ENCODE measurements at places on chromosomes 12 and 14.

GRCh38 chr12:7431993-7432685, 11.8 kb downstream of the CD163L1 start:
- no peak for DNase-seq

DNA sequence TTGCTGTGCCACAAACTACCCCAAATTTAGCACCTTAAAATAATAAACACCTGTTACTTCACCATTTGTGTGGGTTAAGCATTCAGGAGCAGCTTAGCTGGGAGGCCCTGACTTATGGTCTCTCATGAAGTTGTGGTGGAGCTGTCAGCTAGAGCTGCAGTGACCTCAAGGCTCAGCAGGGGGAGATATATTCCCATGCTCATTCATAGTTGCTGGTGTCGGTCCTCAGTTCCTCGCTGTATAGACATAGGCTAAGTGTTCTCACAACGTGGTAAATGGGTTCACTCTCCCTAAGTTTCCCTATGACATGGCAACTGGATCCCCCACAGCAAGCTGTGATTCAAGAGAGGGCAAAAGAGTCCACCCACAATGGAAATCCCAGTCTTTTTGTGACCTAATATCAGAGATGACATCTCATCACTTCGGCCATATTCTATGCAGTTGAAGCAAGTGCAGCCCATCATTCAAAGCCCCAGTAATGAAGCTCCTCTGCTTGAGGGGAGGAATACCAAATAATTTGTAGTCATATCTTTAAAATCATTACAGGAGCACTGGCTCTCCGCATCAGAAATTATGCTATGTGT, 41.1 kb downstream of the PRB3 start:
- DNase-seq: peak; percentile 22

GRCh38 chr12:111022386-111022785, 102.0 kb upstream of the MYL2 start:
- DNase-seq: no peak

- no peak for DNase-seq
Measured at GRCh38 chr12:23611320-23611719, 338.1 kb downstream of the SOX5 start.

DNA sequence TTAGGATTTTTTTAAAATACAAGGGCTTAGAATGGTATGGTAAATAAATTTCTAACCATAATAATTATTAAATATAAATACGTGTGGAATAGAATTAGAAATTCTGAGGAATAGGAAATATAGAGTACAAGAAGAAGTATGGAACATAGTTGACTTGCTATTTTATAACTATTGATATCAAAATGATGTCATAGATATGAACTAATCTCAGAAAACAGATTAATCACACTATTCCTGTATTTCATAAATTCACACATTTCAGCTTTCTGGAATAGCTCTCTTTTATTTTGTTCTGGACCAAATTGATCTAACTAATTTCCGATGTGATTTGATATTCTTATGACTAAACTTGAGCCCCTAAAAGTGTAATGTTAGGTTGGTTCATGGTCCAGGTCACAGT, 237.2 kb upstream of the NPAS3 start:
- DNase-seq: no peak

GRCh38 chr12:20024194-20024593, 344.1 kb upstream of the PDE3A start:
- no peak for DNase-seq

GRCh38 chr12:131929581-131930456, 743 bp downstream of the PUS1 start:
- DNase-seq: peak; percentile 49

DNA sequence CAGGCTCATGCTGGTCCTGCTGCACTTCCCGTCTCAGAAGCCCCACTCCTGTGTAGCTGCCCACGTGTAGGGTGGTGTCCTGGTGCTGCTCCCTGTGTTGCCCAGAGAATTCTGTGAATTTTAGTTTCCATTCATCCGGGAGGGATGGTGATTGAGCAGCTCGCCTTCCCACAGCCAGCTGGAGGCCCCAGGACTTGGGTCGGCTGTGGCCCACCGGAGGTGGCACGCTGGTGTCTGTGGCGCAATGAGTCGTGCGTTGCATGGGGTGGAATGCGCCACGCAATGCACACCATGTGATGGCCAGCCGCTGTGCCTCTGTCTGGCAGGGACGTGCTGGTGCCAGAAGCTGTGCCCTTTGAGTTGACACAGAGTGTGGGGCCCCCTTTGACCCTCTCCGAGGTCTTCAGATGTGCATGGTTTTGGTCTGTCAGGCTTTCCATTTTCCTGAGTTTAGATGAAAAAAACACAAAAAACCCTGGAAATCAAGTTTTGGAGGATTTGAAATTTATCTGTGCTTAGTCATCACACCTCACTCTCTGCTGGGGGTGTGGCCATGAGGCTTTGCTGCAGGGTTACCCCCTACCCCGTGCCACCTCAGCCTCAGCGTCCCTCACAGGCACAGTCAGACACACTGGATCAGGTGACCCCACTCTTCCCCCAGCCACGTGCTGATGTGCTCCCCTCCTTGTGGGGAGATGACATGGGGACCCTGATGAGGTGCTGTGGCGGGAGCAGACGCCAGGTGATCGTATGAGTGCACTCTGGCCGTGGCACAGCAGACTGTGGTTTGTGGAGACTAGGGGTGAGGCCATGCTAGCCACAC, 64.6 kb downstream of the EP400 start:
- no peak for DNase-seq

DNA sequence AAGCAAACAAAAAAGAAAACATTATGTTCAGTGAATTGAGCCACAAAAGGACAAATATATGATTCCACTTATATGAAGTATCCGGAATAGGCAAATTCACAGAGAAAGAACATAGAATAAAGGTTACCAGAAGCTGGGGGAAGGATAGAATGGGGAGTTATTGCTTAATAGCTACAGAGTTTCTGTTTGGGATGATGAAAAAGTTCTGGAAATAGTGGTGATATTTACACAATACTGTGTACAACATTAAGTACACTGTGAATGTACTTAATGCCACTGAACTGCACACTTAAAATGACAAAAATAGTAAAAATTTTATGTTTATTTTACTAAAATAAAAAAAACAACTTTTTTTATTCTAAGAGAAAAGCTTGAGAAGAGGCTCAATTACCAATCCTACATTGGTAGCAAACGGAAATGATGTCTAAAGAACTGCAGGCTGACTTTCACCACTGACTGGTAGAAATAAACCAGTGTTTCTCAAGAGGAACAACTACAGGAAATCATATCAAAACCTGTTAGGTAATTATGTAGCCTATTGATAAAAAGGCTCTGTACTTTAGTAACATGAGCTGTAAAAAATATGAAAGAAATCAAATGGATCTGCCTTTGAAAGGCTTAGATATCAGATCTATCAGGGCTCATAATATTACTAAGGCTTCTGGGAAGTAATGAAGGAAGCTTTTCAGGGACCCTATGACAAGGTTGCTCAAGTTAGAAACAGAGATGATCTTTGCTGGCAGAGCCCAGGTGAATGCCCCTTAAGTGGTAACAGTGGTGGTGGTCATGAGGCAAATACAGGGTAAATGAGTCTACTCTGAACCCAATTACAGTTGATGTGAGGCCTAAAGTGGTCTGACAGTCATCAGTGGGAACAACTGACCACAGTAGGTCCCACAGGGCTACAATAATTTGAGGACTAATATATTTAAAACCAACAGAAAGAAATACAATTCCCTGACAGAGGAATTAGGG, 41.3 kb downstream of the BAZ1A start:
- no peak for DNase-seq

GRCh38 chr14:25759256-25759655, 709.3 kb upstream of the STXBP6 start:
- DNase-seq: no peak

GRCh38 chr14:85601246-85601645, 71.3 kb downstream of the FLRT2 start:
- DNase-seq: no peak
